Stimulated activated CD4-positive, alpha-beta T cell treated with anti-CD3 and anti-CD28 coated beads, Interleukin-12 subunit alpha, Interleukin-12 subunit beta, amount 100 ng/mL, for 48 hours (primary cell): ENCODE measurements at places on chromosomes 1 and 21.

- no peak for DNase-seq
Measured at GRCh38 chr1:33372677-33373076, 51.8 kb upstream of the A3GALT2 start.

DNA sequence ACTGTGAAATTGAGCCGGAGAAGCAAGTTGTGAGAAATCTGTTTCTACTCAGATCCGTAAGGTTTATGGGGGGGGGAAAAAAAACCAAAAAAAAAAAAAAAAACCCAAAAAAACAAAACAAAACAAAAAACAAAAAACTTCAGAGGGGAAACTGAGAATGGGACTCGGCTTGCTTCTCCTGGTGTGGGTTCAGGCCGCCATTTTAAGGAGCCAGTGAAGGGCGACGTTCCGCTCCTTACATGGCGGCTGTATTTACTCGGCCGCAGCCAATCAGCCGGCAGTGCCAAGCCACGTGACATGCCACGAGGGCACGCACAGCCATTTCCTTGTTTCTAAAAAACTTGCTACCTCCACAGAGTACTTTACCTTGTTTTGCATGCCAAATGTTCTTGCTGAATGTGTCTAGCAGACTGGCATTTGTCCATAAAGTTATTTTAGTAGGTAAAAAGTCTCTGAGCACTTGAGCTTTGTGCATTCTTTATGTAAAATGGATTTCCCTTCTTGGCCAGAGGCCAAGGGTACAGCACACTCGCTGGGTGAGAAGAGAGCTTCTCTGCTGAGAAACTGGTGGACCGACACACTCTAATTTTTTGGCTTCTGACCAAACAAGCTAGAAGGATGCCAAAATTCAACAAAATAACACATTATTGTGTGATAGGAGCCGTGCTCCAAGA lies 101.8 kb downstream of the NFIA start:
- no peak for DNase-seq

- no peak for DNase-seq
Measured at GRCh38 chr1:55572878-55573734, 357.9 kb upstream of the USP24 start.

DNA sequence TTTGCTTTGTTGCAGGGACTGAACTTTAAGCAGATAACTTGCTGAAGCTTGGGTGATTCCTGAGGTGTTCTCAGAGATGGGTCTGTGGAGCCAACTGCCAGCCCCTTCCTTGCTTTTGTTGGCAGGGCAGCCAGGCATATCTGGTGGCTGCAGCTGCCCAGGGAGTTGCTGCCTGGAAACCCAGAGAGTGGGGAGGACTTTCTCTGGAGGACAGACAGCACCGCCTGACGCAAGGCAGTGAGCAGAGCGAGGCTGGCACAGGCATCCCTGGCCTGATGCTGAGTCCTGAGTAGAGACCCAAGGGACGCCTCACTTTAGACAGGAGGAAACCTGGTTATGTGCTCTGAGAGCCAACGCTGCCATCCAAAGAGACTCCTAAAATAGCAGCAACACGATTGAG lies 9.8 kb upstream of the OLFML2B start:
- DNase-seq, result no peak

GRCh38 chr1:202697038-202697437 lies 13.2 kb downstream of the SYT2 start:
- DNase-seq, result no peak

DNA sequence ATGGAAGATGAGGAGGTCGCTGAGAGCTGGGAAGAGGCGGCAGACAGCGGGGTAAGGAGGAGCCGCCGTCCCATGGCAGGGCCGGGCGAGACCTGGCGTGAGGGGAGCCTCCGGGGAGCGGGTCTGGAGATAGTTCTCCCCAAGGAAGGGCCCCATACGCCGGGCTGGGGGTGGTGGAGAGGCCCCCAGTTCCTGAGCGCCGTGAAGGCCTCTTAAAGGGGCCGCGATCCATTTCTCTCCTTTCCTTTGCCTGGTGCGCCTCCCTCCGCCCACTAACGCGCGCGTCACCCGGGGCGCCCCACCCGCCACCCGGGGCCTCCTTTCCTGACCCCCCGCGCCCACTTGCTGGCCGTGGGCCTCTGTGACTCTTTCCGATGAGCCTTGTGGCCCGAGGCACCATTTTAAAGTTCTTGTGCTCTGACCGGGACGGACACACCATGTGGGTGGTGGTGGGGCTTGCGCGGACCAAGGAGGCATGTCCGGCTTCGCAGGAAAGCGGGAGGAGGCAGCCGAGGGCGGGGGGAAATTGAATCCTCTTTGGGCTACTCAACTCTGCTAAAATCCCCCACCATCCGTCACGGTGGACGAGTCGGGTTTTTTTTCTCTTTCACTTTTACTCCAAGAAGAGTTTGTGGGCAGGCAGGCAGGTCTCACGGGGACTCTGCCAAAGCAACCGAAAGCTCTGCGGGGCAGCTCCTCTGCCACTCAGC lies 371 bp downstream of the SZRD1 start:
- DNase-seq, result peak; percentile 81

DNA sequence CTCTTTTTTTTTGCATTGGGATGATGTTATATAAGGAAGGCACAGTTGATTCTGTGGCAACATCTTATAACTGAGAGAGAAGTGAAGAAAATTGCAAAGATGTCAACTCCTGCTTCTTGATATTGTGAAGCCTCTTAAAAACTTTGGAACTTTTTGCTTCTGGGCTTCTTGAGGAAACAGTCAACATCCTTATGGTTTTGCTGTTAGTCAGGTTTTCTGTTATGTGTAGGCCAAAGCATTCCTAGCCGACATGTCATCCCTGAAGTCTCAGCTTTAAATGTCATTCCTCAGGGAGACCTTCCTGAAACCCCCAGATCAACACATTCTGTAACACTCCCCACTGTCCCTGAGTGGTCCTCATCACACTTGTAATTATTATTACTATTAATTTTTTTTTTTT lies 12.6 kb downstream of the FALEC start:
- DNase-seq, result no peak

GRCh38 chr1:231626535-231626950 lies at the start of gene DISC1:
TSS of gene DISC1 (plus strand) at chr1:231626790. CDS start at chr1:231626868, 78 bp downstream.
- DNase-seq, result peak; percentile 42

DNA sequence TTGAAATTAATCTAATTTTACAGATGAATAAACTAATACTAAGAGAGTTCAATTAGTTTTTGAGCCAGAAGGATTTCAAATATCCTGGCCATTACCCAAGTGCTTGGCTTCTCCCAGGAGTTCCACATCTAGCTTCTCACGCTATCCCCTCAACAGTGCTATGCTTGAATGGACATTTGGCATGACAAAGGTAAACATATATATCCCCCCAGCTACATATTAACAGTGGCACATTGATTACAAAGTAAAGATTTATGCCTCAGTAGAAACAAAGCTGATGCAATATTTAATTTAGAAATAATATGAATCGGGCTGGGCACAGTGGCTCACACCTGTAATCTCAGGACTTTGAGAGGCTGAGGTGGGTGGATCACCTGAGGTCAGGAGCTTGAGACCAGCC lies 434.6 kb upstream of the PRMT6 start:
- no peak for DNase-seq

DNA sequence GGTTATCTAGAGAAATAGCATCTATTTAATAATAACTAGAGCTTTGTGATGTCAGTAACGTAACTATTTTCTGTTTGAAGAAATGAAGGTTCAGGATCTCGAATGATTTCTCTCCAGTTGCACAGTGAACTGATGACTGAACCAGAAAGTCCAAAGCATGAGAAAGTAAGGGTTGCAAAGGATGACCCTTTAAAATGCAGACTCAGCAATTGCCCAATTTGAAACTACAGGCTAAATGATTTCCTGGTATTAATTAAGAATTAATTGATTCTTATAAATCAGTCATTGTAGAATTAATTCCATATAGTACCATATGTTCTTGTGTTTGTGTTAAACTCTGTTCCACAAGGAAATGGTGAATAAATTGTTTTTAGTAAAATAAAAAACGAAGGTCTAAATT lies 318.6 kb downstream of the NFIA start:
- DNase-seq, result no peak
